ENCODE measurements at places on chromosomes 1 and 21. TPM values are rescaled to one million over a fixed set of nuclear protein-coding genes. Genes with fewer than 3 reads are reported as not detected.

Gene AJAP1
- total RNA-seq = 1.1 TPM

Gene TACSTD2
- total RNA-seq = 0.23 TPM

DNA sequence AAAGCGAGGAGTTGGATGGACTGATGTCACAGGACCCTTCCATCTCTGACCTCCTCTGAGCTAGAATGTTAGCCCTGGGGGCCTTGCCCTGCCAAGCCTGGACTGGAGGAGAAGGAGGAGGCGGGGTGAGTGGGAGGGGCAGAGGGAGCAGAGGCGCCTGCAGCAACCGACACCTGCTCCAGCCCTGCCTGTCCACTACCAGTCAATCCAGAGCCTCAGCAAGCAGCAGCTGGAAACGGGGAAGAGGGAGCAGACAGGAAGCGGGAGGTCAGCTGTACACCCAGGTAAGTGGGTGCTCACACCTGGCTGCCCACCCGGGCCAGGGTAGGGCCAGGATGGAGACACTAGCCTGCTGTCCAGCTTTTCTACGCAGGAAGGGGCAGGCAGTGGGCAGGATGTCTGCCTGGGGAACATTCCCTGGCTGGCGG, at the start of gene IGFN1:
IGFN1 (plus strand) TSS at position 201 of the 428 bp plus-strand sequence. CDS start 2,470 bp downstream, outside the sequence.
- no peak for DNase-seq

GRCh38 chr1:227032396-227032795, 92.3 kb downstream of the COQ8A start:
- DNase-seq = no peak

Gene SH2D1B
- 0.93 TPM for total RNA-seq

DNA sequence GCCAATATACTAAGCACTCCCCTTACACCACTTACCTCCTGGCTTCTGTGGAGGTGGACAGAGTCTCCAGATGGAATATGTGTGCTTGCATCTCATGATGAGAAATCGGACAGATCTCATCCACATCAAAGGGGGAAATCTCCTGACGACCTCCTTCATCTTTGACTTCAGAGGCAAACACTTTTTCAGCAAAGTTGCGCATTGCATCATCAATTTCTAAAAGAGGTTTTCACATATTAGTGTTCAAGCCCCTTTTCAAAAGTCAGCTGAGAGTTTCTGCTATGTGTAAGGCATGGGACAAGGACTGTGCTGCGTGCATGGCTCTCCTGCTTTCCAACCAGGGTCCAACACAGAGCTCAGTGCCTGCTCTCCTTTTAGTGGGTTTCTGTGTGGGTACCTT, 6.8 kb downstream of the AMPD1 start:
- no peak for DNase-seq

GRCh38 chr1:240935920-240936319, 324.0 kb upstream of the GREM2 start:
- DNase-seq = no peak

Gene PLEKHM2
- total RNA-seq = 32.2 TPM

Gene MRPL9
- total RNA-seq = 46.5 TPM

Gene OXCT2
- total RNA-seq = 1.9 TPM

GRCh38 chr1:209697126-209697525, 7.5 kb upstream of the HSD11B1 start:
- DNase-seq = no peak

Data from mucosa of descending colon (tissue), 3 donors.